ENCODE measurements at places on chromosomes 11 and 22.

GRCh38 chr11:9092072-9092471 lies 673 bp upstream of the SCUBE2 start:
- DNase-seq: no peak

GRCh38 chr11:82767123-82767522 lies 33.5 kb upstream of the FAM181B start:
- DNase-seq: no peak

DNA sequence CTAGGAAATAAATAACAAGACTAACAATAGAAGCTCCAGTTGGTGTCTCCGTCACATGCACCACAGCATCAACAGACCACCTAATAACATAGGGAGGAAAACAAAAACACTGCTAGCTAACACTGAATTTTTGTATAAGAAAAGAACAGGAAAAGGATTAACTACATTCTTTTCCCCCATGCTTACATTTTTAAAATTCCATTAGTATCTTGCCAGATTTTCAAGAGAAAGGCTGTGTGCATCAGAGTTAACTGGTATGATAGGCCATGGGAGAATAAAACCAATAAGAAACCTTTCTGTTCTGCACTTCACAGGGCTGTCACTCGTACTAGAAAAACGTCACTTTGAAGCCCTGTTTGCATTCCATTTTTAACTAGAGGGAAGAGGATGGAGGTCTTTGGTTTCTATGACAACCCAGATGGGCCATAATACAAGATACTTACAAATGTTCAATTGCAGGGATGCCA lies 79.0 kb downstream of the LARGE2 start:
- DNase-seq: no peak

DNA sequence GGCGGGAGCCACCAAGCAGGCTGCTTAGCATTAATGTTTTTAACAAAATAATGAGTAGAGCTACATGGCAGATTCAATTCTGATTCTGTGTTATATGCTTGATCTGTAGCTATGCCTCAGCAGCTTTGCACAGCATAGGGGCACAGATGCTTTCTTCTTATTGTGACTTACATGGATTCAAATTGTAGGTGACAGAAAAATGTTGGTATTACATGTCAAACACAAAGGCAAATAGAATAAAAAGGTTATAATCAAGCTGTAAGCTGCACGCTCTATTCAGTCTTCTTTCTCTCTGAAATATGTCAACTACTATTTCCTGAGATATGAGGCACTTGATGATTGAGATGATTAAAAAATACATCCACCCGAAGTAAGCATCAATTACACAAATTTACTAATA lies 1573.8 kb downstream of the FAM181B start:
- DNase-seq: no peak

DNA sequence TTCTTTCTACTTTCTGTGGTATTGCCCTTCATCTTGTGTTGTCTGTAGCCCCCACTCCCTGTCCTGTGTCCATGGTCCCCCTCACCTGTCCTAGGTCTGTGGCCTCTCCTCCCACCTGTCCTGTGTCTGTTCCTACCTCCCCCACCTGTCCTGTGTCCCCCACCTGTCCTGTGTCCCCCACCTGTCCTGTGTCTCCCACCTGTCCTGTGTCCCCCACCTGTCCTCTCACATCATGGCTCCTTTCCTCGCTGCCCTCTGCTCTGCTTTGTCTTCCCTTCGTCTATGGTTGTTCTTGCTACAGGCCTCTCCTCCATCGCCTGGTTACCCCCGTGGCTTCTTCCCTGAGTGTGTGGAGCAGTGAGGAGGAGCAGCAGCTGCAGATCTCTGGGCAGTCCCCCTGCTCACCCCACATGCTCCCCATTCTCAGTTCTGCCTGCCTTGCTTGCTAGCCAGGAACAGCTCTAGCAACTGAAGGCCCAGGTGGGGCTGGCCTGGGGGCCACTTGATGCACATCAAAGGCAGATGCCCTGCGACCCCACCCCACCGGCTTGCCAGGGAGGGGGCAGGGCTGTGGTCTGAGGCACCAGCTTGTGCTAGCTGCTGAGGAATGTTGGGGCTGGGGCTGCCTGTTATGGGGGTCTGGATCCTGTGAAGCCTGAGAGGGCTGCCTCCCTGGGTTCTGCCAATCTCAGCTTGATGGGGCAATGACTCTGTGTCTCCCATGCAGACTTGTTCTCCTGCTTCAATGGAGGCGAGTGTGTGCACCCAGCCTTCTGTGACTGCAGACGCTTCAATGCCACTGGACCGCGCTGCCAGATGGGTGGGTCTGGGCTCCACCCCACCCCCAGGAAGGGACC lies 5.6 kb downstream of the OTOG start:
- DNase-seq: no peak

DNA sequence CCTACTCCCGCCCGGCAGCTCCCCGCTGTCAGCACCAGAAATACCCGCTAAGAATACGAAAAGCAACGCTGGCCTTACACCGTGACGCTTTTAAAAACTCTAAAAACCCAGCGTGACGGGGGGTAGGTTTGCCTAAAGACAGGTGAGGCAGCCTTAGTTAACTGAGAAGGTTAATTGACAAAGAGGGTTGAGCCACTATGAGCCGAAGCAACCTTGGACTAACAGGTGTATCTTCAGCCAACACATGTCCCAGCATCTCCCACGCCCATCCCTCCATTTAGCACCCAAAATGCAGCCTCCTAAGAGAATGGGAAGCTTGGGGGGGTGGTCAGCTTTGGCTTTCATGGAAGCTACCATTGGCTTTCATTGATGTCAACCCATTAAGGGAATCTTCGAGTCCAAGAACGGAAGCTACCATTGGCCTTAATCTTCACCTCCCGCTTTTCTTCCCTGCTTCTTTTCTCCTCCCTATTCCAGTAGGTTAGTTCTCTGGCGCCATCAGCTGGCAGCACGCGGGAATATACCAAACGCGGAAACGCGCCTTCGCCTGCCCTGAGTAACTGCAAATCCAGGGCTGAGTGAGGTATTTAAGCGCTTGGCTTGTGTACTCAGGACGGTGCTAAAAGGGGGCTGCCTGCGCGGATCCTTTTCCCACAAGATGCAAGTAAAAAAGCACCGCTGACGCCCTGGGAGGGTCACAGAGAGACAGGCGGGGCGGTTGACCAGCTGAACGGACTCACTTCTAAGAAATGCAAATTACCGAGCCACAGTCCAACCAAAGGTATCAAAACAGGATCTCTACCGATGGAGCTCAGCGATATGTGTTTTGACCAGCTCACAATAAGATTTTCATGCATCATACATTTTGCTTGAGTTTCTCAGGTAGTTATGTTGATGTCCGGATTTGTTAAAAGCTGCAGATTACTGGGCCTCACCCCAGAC lies 38.5 kb upstream of the GLYATL1 start:
- peak; percentile 65 for DNase-seq
